Left renal pelvis (tissue), 4 donors: ENCODE measurements at places on chromosomes 1 and 21.

DNA sequence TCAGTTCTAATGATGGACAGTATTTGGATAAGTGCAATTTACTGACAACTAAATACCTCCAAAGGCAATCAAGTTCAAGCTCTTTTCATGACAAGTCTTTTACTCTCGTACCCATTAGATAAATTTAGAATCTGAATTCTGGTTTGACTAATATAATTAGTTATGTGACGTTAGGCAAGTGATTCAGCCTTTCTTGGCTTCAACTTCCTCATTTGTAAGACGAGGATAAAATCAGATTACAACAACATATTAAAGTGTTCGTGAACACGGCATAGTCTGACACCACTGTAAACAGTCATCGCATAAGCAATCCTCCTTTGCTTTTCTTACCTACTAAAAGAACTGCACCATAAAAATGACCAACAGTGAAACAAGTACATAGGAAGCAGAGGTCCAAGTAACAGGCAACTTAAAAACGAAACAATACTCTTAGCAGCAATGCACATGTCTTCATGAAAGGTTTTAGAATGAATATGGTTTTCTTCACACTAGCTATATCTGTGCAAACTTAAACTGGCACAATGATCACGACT lies 25.7 kb downstream of the COA6 start:
- DNase-seq = no peak

- no peak for DNase-seq
Observed at GRCh38 chr1:231931846-231932454, 305.4 kb downstream of the DISC1 start.

- no peak for DNase-seq
Observed at GRCh38 chr1:41875487-41875886, 43.2 kb downstream of the HIVEP3 start.

DNA sequence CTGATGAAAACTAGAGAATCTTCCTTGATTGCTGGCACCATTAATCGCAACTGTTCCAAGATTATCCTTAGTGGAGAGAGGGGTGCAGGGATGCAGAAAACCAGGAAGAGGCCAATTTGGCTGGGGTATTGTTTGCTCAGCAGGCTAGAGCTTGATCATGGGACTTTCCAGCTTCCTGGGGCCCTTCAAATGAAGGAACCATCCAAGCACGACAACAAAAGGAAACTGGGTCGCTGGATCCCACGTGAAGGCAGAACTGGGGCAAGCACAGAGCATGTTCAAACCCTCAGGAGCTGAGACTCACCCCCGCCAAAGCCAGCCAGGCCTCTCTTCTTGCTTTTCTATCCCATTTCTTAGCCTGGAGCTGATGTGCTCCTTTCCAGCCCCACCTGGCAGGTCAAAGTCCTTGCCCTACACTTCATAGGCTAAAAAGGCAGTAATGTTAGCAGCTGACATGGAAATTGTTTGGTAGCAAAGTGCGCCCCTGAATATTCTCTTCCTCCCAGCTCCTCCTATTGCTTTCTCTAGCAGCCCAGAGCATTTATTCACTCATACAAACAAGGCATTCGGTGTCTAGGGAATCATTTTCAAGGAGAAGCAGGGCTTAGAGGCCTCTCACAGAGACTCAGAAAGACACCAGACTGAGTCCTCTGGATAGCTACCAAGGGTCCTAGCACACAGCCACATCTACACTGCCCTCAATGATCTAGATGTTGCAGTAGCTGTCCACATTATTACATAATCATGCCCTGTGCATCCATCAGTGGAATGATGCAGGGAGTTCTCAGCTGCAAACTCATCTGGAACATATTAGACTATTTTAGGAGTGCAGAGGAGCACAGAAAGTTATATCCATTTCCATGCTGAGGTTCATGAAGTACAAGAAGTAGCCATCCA lies 11.5 kb downstream of the KCNA2 start:
- DNase-seq = no peak

GRCh38 chr1:2301607-2302291 lies 73.6 kb downstream of the SKI start:
- DNase-seq = no peak

GRCh38 chr21:17981060-17981740 lies 162.0 kb upstream of the C21orf91 start:
- DNase-seq = no peak

DNA sequence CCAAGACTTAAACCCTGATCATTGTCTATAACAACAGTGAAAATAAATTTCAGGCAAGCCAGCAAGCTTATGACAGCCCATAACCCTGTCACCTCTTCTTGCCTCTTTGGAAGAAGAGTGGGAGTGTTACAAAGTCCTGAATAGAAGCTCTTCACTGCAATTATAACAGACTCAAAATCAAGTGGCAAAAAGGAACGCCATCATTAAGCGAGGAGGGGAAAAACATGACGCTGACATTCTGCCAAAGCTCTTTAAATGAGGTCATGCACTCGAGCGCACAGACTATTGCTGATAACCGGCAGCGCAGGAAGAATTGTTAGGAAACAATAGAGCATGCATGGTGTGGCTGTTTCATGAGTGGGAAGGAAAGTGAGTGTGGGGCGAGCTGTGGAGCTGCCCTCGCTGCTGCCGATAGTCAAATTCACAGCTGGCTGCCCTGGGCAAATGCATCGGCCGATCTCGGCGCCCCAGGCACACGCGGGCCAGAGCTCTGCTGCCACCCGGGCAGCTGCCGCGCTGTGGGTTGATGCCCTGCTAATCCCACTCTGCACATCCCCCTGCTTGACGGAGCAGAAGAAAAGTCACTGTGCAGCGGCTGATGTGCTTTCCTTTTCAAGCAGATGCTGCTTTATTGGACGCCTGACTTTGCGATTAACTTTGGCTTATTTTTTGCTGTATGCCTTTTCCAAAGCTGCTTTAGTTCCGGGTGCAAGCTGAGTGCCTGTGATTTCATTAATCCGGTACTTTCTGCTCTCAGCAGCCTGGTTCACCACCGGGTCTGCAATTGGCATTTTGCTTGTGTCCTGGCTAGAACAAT lies 102.4 kb upstream of the ST6GALNAC5 start:
- no peak for DNase-seq

- DNase-seq = no peak
Observed at GRCh38 chr1:34060901-34061415, 104.1 kb downstream of the CSMD2 start.

DNA sequence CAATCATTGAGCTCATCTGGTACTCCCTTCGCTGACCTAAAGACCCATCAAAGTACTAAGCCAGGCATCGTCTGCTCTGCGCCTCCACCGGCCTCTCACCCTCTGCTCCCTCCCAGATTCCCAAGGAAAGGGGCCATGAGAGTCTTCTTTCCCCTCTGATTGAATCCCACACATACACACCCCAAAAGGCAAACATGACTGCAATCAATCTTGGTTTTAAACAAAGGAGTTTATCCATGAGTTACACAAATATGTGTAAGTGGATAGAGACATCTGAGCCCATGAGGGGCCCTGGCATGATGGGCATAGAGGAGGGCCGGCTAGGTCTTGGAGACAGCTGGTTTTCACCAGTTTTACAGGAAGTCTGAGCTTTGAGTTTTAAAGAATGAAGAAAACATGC lies 50.9 kb downstream of the CAPN2 start:
- DNase-seq = no peak

DNA sequence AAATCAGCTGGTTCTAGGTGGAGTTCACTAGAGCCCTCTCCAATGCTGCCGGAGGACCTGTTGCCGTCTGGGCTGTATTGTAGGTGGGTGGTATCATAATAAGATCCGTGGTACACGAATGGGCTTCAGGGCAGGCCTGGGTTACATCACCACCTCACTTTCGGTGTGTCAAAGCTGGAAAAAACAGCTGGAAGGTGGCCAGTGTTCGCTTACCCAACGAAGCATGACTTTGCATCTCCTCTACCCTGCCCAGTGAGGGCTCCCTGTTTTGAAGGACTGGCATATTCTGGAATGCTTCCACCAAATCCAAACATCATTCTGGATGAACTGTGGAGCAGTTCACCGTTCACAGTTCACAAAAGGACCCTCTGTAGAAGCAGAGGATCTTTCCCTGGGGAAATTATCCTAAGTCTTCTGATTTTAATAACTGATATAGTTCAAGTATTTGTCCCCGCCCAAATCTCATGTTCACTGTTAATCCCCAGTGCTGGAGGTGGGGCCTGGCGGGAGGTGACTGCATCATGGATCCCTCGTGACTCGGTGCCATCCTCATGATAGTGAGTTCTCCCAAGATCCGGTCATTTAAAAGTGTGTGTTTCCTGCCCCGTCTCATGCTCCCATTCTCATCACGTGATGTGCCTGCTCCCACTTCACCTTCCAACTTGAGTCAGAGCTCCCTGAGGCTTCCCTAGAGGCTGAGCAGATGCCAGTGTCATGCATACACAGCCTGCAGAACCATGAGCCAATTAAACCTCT lies 429.0 kb downstream of the KIF26B start:
- no peak for DNase-seq

GRCh38 chr1:3714814-3715213 lies 37.4 kb upstream of the CCDC27 start:
- DNase-seq = no peak

DNA sequence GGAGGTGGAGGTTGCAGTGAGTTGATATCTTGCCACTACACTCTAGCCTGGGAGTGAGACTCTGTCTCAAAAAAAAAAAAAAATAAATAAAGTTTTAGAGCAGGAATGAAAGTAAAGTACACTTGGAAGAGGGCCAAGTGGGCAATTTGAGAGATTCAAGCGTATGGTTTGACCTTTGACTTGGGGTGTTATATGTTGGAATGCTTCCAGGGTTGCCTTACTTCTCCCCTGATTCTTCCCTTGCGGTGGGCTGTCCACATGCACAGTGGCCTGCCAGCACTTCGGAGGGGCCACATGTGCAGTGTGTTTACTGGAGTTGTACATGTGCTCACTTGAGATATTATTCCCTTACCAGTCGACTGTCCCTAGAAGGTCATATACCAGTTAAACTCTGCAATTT lies 295.5 kb upstream of the PROX1 start:
- DNase-seq = no peak

GRCh38 chr1:241976229-241976628 lies 18.7 kb downstream of the BECN2 start:
- no peak for DNase-seq

DNA sequence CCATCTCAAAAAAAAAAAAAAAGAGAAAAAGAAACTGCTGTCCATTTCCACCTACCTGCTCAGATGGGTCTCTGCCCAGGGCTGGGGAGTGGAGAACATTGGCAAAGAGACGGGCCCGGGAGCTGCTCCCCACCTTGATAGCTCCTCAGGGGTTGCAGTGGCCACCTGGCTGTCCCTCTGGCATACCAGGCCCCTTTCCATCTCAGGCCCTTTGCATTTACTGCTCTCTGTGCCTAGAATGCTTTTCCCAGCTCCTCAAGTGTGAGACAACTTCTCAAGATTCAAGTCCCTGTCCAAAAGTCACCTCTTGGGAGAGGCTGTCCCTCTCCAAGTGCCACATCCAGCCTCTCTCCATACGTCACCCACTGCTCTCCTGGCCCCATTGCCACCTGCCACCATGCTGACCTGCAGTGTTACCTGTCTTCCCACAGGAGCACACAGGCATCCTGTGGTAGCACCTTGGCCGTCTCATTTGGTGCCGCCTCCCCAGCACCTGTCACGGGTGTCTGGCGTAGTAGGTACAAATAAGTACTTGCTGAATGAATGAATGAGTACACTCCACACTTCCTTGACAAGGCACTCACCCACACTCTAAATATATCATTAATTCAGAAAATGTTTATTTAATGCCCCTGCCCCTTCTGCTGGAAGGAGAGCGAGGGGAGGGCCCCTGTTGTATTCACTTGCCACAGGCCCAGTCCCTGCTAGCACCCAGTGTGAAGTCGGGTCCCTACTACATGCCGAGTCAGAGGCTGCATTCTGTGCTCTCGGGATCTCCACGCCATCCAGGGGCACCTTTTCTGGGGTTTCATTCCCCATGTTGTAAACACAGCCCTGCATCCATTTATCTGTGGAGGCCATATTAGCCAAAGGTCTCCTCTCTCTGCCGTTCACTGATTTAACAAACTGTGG lies 48.8 kb downstream of the DISP3 start:
- no peak for DNase-seq

- DNase-seq = no peak
Observed at GRCh38 chr1:217535601-217536377, 95.1 kb downstream of the GPATCH2 start.

GRCh38 chr21:46498335-46499050 lies 39.8 kb downstream of the DIP2A start:
- DNase-seq = no peak

- DNase-seq = no peak
Observed at GRCh38 chr1:7390604-7391000, 380.5 kb upstream of the VAMP3 start.

DNA sequence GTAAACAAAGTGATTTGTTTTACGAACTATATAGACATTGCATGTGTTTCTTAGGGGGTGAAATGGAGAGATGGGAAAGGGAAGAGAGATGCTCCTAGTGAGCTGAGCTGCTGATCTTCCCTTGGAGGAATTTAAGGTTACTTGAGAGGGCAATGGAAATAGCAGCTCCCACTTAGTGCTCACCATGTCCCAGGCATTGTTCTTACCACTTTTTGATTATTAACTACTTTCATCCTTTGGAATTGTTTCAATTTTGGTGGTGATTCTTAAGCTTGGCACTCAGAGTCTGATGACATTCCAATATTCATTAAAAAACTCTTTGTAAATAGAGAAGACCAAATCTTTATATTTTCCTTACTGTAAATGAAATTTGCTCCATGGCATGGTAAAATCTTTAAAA lies 124.9 kb downstream of the ITSN1 start:
- no peak for DNase-seq

- no peak for DNase-seq
Observed at GRCh38 chr1:4371849-4372248, 282.6 kb upstream of the AJAP1 start.

- DNase-seq = no peak
Observed at GRCh38 chr1:22729912-22730311, 19.3 kb downstream of the EPHB2 start.

DNA sequence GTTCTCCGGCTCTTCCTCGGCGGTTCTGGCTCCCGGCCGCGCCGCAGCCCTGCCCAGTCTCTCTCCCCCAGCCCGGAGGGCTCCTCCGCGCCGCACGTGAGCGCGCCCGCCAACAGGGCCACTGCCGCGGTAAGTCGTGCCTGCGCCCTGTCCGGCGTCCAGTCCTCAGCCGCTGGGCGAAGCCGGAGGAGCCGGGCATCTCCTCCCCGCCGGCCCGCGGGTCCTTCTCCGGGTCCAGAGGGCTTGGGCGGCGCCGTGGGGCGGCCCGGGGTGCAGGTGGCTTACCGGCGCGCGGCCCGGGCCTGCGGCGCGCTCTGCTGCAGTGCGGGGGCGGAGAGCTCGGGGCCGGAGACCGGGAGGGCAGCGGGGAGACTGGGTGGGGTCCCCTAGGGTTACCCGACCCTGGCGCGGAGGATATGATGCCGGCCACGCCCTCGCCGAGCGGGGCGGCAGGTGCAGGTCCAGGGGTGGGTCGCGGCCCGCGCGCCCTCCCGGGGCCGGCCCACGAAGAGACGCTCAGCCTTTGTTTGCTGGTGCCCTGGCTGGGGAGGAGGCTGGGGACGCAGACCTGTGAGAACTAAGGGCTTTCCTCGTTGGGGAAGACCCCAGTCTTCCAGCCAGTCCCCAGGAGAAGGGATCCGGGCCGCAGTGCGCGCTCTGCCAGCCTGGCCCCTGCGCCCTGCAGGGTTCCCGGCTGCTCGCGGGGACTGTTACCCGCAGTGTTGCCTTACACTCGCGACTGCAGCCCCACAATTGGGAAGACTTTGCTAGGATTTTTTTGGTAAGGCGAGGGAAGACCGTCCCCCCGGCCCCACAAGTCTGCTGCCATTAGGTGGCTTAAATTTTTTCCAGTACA lies at the start of gene DOP1B:
DOP1B (plus strand) TSS at position 10 of the 856 bp plus-strand sequence. CDS start 7,910 bp downstream, outside the sequence.
- DNase-seq = no peak
